Effector CD4-positive, alpha-beta T cell (primary cell): ENCODE measurements at places on chromosomes 5 and 9.

GRCh38 chr5:42604171-42604711 lies 152.4 kb upstream of the CCDC152 start:
- no peak for DNase-seq

GRCh38 chr5:32508806-32509805 lies 64.6 kb upstream of the ZFR start:
- no peak for DNase-seq

GRCh38 chr5:56126487-56127179 lies 106.5 kb downstream of the ANKRD55 start:
- DNase-seq, result no peak

- DNase-seq, result no peak
Observed at GRCh38 chr5:115330830-115331229, 34.4 kb upstream of the CCDC112 start.

- DNase-seq, result no peak
Observed at GRCh38 chr9:37602817-37603216, 10.4 kb upstream of the TOMM5 start.
